ENCODE measurements at places on chromosomes 2 and 18. TPM values are rescaled to one million over a fixed set of nuclear protein-coding genes. Genes with fewer than 3 reads are reported as not detected.

The FBXO36 gene
- total RNA-seq = 2.9 TPM

The RESP18 gene
- not detected for total RNA-seq

The MPPE1 gene
- total RNA-seq = 32.6 TPM

The ASB18 gene
- not detected for total RNA-seq

The SOWAHC gene
- total RNA-seq = 13.1 TPM

The PTGR3 gene
- total RNA-seq = 10.0 TPM

The TMBIM1 gene
- total RNA-seq = 397 TPM

The ATOH8 gene
- total RNA-seq = 22.4 TPM

The CDH7 gene
- total RNA-seq = not detected

The INHBB gene
- 0.52 TPM for total RNA-seq

The EML6 gene
- total RNA-seq = 1.2 TPM

The IL37 gene
- total RNA-seq = not detected

The RAB6D gene
- not detected for total RNA-seq

The NT5C1B gene
- total RNA-seq = not detected

The SPATA3 gene
- total RNA-seq = not detected

The CFAP221 gene
- total RNA-seq = 0.13 TPM

The FAM168B gene
- total RNA-seq = 98.4 TPM

The EPB41L3 gene
- 3.6 TPM for total RNA-seq

The FN1 gene
- 31,457 TPM for total RNA-seq

The ESPNL gene
- 2.5 TPM for total RNA-seq

The ABCG5 gene
- not detected for total RNA-seq

The LYG2 gene
- total RNA-seq = not detected

The LRP1B gene
- 0.03 TPM for total RNA-seq

All from smooth muscle cell of the pulmonary artery (primary cell).